NCI-H1436 treated with DMSO at 0.1 percent for 48 hours (cell line): ENCODE measurements at places on chromosomes 1 and 21.

GRCh38 chr1:220076861-220077762 is 12.5 kb downstream of the BPNT1 start:
- DNase-seq = no peak

GRCh38 chr1:58814251-58815068 is 30.6 kb upstream of the JUN start:
- DNase-seq = no peak

- DNase-seq = no peak
Observed at GRCh38 chr1:31802190-31803150, 13.4 kb downstream of the SPOCD1 start.

- no peak for DNase-seq
Observed at GRCh38 chr1:75533085-75533484, 77.8 kb downstream of the SLC44A5 start.

DNA sequence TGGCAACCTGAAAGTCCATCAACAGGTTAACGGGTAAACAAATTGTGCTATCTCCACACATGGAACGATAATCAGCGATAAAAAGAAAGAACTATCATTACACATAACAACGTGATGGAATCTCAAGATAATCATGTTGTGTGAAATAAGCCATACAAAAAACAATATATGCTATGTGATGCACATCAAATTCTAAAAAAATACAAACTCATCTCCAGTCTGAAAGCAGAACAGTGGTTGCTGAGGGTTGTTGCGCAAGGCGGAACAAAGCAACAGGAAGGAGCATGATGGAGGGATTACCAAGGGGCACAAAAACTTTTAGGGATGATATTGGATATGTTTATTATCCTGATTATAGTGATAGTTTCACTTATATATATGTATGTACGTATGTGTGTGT is 324.8 kb downstream of the VAV3 start:
- no peak for DNase-seq

DNA sequence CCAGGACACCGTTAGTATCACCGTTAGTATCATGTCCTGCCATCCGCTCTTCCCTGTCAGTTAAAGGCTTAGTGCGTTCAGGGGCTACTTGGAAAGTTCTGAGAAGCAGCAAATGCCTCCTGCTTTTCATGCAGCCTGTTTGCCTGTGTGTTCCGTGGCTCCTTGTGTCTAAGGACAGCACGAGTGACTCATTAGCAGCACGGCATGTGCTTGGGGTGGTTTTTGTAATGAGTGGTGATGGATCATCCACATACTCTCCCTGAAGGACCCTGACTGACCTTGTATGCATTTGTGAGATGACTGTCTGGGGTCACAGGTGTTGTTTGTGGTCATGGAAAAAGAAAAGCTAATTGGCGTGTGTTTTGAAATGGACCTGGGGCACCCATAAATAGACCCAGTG is 221.9 kb downstream of the PBX1 start:
- no peak for DNase-seq

DNA sequence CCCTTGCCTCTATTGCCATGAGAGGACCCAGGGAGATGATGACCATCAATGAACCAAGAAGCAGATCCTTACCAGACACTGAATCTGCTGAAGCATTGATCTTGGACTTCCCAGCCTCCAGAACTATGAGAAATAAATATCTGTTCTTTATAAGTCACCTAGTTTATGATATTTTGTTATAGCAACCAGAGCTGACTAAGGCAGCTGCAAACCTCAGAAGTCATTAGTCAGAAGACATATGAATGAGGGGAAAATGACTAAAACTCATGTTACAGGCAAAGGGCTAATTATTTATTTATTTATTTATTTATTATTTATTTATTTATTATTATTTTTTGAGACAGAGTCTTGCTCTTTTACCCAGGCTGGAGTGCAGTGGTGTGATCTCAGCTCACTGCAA is 321.1 kb downstream of the TGFB2 start:
- DNase-seq = no peak

DNA sequence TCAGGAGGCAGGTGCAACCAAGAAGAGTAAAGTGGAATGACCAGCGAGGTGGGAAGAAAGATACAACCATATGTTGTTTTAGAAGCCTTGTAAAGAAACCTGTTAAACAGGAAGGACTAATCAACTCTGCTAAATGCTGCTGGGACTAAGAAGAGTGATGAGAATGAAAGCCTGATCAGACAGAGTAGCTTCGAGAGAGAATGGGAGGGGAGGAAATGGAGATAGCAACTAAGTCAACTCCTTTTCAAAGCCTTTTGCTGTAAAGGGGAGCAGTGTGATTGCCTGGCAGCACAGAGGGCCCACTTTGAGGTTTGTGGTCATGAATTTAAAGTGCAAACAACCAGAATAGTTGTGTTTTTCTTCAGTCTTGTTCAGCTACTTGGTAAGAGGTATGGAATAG is 31.4 kb downstream of the SLC30A7 start:
- DNase-seq = no peak

DNA sequence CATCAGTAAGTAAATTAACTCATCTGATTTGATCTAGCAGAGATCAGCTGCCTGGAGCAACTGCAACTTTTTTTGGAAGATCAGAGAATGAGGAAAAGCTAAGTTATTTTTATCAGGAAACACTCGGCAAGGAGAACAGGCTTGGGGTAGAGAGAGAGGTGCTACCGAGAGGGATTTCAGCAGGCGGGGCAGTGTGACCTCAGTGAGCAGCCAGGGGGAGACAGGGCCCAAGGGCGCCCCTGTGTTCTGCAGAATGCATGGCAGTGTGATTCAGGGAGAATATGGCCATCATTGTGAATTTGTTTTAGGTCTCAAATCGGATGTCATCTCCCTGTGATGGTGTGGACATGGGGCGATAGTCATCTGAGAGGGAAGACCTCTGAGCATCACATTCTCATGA is 484.1 kb upstream of the VAMP3 start:
- no peak for DNase-seq

GRCh38 chr21:37088186-37088735 is 15.2 kb downstream of the TTC3 start:
- DNase-seq = no peak

DNA sequence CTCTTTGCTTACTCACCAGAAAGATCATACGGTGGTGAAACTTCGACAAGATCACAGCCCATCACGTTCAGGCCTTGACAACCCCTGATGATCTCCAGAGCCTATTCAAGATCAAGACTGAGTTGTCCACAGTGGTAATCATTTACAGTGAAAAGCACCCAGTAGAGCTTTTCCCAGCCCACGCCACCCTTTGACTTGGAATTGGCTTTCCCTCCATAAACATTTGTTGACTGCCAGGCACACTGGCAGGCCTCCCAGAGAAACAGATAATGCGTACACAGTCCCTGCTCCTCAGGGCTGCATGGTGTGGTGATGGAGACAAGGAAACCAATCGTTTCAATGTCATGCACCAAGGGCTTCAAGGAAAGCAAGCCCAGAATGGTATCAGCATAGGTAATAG is 10.1 kb downstream of the AGMAT start:
- no peak for DNase-seq

- no peak for DNase-seq
Observed at GRCh38 chr1:111602974-111603373, 16.6 kb upstream of the RAP1A start.
